ENCODE measurements at places on chromosomes 5 and 9.

GRCh38 chr5:112869948-112870347 lies 8.9 kb downstream of the SRP19 start:
- DNase-seq = peak; percentile 34

GRCh38 chr9:36143245-36143641 lies 6.7 kb downstream of the GLIPR2 start:
- DNase-seq = no peak

DNA sequence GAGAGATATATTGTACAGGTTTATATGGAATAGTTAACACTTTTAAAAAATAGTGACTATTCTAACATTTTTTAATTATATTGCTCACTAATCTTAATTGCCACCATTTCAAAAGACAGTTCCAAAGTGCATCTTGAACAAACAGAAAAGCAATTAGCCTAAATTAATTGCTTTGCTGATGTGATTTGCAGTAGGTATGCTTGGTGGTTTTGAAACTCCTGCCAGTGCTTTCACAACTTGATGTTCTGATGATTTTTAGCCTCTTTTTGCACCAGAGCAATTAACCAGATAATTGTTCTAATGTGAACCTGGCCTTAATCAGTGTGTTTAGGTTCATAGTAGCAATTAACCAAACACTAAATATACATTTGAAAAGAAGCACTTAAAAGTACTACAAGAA lies 207.6 kb downstream of the FBXL17 start:
- DNase-seq = no peak

DNA sequence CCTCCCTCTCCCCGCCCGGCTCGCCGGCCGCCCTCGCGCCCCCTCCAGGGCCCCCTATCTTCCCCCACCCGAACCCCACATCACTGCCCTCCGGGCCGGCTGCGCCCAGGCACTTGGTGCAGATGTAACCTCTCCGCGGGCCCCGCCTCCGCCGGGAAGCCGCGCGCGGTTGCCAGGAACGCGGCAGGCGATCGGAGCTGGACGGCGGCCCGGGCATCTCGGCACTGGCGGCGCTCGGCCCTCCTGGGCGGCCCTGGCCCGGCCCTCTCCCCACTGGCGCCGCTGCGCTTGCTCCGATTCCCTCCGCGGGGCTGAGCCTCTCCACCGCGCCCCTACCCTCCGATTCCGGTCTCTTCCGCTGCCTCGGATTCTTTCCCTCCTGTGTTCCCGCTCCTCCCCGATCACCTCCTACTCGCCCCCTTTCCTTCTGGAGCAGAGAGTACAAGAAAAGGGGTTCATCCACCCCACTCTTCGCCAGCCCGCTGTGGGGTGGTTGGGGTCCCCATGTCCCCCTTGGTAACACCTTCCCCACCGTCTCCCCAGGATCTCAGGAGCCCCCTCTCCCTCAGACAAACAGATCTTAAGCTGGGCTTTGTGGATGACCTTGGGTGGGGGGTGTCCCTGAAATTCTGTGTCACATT lies 70.6 kb downstream of the C9orf50 start:
- DNase-seq = no peak

DNA sequence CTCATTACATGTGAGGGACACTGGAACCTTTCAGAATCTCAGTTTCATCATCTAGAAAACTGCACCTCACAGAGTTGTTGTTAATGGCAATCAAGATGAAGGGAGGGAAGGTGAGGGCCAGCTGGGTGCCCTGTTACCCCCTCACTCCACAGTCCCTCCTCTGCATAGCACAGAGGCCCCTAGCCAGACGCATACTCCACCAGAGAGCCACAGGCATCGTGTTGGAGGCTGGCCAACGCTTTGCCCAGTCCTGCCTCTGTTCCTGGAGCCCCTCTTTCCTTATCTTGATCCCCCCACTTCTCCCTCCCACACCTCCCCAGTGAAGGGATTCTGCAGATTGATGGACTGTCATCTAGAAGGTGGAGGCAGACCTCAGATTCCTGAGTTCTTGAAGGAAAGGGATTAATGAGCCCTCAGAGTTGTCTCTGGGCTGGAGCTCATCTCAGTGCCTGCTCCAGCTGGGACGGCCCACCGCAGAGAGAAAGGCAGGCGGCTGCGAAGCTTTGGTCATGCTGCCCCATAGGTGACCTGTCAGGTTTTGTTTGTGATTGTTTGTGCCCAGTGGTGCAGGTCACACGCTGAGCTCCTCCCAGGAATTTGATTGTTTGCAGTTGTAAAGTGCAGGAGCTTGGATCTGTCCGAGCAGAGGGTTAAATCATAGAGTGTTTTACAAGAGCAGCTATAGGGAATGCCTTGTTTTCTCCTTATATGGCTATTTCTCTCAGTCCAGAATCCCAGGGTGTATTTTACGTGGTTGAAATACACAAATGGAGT lies 487.3 kb downstream of the CCDC171 start:
- no peak for DNase-seq

DNA sequence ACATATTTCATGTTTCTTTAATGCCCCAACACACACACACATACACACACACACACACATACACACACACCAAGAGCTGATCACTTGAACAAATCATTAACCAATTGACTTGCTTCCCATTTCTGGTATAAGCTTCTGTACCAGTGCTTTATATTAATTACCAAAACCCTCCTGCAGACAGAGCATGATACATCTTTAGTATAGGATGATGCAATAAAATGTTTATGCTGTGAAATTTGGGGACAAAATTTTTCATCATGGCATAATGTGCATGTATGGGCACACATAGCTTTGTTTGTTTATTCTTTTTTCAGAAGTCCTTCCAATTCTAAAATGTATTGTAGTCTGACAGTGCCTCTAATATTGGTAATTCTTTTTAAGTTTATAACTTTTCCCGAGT lies 34.5 kb downstream of the SLC1A3 start:
- DNase-seq = no peak

GRCh38 chr9:134275375-134275774 lies 50.9 kb upstream of the RXRA start:
- DNase-seq = no peak

DNA sequence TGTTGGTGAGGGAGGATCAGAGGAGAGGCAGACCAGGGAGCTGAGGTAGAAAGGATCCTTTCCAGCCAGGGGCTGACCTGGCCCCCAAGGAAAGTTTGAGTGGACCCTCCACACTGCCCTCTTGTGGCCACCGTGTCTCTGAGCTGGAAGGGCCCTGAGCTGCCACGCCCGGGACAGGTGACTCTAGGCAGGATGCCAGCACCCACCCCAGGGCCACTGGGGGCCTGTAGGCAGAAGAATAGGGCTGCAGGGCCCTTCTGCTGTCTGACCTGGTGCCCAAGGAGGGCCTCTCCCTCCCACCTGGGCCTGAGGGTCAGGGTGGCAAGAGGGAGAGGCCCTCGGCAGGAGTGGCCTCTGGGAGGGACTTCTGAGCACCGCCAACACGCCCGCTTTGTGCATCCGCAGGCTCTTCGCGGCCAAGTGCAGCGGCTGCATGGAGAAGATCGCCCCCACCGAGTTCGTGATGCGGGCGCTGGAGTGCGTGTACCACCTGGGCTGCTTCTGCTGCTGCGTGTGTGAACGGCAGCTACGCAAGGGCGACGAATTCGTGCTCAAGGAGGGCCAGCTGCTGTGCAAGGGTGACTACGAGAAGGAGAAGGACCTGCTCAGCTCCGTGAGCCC lies 76.8 kb downstream of the LMX1B start:
- peak; percentile 54 for DNase-seq

GRCh38 chr9:106576232-106576760 lies 286.7 kb upstream of the ZNF462 start:
- DNase-seq = no peak

- DNase-seq = no peak
Measured at GRCh38 chr5:124263680-124264491, 482.6 kb downstream of the ZNF608 start.

DNA sequence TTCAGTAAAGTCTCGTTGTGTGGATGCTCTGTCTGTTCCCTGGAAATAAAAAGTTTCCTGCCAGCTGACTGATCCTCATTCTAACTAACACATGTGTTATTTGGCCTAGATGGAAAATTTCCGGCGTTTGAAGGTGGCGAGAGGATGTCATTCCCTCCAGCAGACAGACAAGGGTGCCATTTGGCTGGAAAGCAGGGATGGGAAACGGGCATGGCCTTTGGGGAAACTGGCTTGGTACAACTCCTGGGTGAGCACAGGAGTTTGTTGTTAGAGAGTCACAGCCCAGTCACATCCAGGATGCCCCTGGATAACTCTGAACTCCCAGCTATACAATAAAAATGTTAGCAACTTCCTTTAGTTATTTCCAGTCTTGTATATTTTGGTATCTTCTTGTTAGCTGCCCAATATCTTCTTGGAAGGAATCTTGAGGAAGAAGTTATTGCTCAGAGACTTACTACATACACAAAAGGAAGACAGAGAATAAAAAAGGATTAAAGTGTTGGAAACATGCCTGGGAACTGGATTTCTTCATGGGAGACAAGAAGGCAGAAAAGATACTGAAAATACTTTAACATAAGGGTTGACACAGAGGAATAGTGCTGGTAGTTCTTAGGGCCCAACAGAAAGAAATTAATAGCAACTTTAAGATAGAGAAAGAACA lies 41.9 kb downstream of the TEK start:
- DNase-seq = no peak

- no peak for DNase-seq
Measured at GRCh38 chr9:33154371-33154770, 12.8 kb downstream of the B4GALT1 start.
